Daoy (cell line): ENCODE measurements at places on chromosomes 6 and 20. TPM values are rescaled to one million over a fixed set of nuclear protein-coding genes. Genes with fewer than 3 reads are reported as not detected.

DNA sequence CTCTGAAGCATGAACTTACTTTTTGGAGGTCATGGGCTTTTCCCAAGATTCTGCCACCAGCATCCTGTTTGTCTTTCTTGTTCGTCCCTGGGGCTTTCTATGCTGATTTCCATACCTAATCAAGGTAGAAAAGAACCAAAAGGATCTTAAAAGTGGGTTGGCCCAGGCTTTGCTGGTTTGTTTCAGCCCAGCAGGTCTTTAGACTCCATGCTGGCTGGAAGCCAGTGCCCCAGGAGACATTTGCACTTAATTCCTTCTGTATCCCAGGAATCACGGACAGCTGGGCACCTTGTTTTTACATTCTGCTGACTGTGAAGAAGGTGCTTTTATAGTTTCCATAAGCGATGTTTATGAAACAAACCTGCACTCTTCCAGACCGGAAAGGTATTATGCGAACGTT lies 195.9 kb downstream of the CDH4 start:
- DNase-seq: no peak

DNA sequence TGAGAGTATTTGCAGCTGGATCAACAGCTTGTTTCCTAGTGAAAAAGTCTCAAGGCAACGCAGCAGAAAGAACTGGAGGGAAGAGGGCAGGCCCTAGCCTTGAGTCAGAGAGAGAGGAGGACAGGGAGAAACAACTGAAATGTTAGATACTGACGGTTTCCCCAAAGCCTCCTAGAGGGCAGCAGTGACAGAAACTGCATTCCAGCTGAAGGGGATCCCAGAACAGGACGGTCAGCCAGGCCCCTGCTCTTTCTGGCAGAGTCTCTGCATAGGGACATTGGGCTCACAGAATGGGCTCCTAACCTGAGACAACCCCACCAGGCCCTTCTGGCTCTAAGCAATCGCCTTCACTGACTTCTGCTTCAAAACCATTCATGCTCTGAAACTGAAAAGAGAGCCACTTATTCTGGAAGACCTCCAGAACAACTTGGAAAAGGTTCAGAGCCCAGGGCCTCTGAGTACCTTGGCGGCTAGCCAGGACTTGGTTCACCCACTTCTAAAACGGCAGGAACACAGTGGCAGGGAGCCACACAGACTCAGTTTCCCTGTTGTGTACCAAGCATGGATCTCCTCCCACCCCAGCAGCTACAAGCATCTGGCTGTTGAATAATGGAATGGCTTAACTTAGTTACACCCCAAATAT lies 72.9 kb downstream of the PSMB1 start:
- no peak for DNase-seq

DNA sequence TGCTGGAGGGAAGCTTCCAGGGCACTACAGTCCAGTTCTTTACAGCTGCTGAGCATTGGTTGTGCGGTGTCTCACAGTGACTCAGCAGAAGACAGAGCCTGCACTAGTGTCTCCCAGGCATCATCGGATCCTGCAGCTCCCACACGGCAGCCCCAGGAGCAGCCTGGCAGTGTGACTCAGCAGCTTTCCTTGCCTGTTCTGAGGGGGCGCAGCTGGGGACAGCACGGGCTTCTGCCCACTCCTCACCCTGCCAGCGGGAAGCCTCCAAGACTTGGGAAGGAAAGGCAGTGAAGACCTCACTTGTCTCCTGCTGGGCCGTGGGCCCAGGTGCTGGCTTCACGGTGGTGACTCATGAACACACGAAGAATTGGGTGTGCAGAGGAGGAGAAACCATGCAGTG lies 165.4 kb downstream of the SYNDIG1 start:
- DNase-seq: peak; percentile 53

GRCh38 chr6:170051229-170052172 lies 239.4 kb downstream of the DLL1 start:
- DNase-seq: no peak

GRCh38 chr6:37693546-37694250 lies 4.0 kb downstream of the MDGA1 start:
- DNase-seq: no peak

GRCh38 chr6:15256538-15257271 lies 10.8 kb downstream of the JARID2 start:
- no peak for DNase-seq

- no peak for DNase-seq
Observed at GRCh38 chr20:37142708-37143107, 36.4 kb upstream of the RPN2 start.

DNA sequence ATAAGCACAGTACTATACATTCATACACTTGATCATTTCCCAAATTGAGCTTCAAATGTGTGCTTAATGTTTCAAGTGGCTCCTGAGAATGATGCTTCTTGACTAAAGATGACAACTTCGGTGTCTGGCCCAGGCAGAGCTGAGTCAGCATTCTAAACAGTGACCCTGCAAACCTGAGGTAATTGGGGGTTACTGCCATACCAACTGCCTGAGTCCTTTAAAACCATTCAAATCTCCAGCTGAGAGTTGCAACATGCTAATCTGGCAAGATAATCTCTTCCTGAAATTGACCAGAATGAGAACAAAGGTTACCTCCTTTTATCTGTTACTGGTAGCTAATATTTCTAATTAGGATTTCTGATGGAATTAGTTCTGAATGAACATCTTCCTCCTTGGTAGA lies 8.2 kb downstream of the BACH2 start:
- peak; percentile 16 for DNase-seq

GRCh38 chr6:88008411-88008810 lies 39.2 kb upstream of the SPACA1 start:
- DNase-seq: peak; percentile 30

DNA sequence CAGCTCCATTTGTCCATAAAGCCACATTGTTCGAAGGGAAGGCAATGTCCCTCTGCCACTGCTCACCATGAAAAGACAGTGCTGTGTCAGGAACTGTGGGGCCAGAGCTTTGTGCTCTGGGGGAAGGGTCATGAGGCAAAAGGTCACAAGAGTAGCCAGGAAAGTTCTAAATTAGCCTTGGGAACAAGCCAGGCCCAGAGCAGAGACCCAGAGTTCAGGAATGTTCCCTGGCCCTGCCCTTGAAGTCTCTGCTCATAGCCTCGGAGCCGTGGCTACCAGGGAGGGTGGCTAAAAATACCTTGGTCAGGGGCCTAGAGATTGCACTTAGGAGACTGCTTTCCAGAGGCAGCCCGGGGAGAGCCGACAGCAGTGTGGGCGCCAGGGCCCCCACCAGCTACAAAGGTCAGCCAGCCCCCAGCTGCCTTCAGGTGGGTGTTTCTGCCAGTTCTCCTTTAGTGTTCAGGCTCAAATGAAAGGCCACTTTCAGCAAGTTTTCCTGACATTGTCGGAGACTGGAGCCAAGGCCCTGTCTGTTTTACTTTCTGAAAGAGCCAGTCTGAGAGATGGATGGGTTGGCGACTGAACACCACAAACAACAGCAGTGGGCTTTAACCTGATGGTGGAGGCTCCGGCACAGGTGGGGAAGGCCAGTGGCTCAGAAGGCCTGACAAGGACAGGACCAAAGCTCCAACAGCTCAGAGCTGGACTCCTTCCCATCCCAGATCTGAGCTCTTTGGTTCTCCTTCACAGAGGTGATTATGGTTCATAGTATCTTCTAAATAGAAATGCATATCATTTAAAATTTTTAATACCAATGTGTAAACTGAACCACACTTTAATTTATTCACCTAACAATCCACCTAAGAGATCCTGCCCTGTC lies 76.2 kb downstream of the CDH26 start:
- no peak for DNase-seq

DNA sequence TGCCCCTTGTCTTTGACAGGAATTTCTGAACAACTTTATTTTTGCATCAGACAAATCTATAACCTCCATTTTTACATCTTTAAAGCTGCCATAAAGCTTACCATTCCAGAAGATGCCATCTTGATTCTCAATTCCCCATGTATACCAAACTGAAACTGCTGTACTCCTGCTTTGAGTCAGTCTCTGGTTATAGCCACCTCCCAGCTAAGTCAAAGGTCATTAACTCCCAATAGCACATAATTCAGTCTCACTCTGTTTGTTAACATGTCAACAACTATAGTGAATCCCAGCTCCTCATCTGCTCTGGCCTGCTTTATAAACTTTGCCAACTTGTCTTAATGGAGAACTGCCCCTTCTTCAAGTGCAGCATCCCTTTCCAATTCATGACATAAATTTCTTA lies 343.6 kb downstream of the FRK start:
- no peak for DNase-seq

DNA sequence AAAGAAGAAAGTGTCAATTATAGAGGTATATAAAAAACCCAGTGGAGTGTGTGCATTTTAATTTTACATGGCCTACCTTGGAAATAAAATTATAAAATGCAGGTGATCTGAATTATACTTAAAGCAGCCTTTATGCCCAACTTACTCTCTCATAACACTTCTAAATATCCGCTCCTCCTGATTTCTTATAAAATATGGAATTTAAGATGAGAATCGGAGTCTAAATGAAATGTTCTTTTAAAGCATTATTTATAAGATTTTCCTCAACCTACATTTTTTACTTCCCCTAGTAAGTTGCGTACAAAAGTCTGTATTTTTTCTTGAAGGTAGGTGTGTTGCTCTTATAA lies 3.5 kb downstream of the CITED2 start:
- no peak for DNase-seq

DNA sequence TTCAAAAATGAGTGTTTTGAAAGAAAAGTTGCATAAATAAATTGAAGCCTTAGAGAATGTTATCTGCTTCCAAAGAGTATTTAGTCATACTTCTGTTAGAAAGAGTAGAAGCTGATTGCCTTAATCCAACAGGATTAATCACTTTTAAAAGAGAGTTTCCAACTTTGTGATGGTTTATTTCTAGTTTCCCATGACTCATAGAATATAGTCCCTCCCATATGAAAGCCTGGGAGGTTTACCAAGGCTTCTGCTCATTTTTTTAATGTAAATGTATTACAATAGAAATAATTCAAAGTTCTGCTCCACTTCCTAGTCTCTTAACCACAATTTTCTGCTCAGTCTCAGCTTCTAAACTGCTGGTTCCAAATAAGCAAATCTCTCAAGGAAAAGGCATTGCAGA lies 118.0 kb upstream of the IRAK1BP1 start:
- DNase-seq: no peak

The HTR1B gene
- not detected in 2 replicates for total RNA-seq

The KCNB1 gene
- total RNA-seq: under 0.01 TPM in 1 of 2 replicates, not detected in the other

The CCR6 gene
- not detected in 2 replicates for total RNA-seq

The PRL gene
- not detected in 2 replicates for total RNA-seq

The C6orf58 gene
- 0.39 and 0.69 TPM in 2 replicates for total RNA-seq

The SESN1 gene
- 4.2 and 5.3 TPM in 2 replicates for total RNA-seq

The PNPLA1 gene
- total RNA-seq: not detected in 2 replicates

The KHDRBS2 gene
- not detected in 2 replicates for total RNA-seq

The NT5E gene
- total RNA-seq: 129 and 139 TPM in 2 replicates

The GGTLC1 gene
- total RNA-seq: not detected in 2 replicates
